ENCODE measurements at places on chromosomes 7 and 10.
A peak's percentile ranks its signal among the peaks of the same experiment; 100 is the strongest.

GRCh38 chr7:142709921-142710320 is 39.4 kb upstream of the PRSS1 start:
- DNase-seq: no peak

- DNase-seq: peak; percentile 65
Measured at GRCh38 chr7:55185941-55186609, 167.3 kb downstream of the EGFR start.

- no peak for DNase-seq
Measured at GRCh38 chr7:11331128-11332102, 357.7 kb downstream of the PHF14 start.

DNA sequence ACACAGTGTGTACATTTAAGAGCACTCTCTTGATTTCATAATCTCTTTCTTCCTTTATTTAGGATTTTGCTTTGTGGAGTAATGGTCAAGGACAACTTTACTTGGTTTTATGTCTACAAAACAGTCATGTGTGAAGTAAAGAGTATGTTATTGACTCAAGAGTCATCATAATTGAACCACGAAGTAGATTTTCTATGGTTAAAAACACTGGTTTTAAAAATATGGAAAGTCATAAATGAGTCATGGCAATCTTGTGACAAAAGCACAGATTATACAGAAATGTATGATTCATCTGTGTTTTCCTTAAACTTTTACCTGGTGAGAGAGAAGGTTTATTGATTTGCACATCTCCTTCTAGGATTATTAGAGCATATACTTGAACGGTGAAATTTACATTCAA is 969.7 kb downstream of the GATA3 start:
- no peak for DNase-seq

- peak; percentile 81 for DNase-seq
Measured at GRCh38 chr7:31735991-31736982, 49.3 kb downstream of the PPP1R17 start.

- DNase-seq: no peak
Measured at GRCh38 chr7:93949423-93949822, 27.9 kb downstream of the GNG11 start.
